Germinal center (tissue), 1 donor: ENCODE measurements at places on chromosomes 7 and 10.

DNA sequence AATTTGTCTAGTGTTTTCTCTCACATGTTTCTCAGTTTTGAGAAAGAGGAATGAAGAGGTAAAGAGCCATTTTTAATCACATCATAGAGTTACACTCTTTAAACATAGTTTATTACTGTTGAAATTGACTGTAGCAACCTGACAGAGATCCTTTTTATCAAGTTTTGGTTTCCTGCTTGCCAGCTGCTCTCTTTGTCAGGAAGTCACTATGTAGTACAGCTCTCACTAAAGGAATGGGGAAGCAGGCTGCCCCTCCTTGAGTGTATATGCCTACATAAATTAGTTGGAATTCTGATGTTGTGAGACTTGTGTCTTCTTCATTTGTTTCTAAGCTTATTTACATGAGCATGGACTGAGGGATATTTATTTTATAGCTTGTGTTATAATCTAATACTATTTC lies 1274.0 kb upstream of the CELF2 start:
- DNase-seq = no peak

DNA sequence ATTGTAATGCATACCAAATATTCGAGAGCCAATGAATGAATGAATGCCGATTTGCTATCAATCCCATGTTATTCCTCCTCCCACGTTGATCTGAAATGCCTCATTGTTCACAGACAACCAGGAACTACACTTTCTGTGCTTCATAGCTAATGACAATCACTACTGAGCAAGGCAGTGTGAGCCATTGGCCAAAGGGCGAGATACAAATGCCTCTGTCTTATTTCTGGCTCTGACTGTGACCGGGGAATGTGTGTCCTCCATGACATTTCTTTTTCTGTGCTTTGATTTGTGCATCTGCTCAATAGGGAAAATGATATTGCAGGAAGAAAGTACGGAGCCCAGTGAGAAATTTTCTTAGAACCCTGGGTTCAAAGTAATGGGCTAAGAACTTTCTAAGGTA lies 217.1 kb downstream of the CXCL12 start:
- no peak for DNase-seq

DNA sequence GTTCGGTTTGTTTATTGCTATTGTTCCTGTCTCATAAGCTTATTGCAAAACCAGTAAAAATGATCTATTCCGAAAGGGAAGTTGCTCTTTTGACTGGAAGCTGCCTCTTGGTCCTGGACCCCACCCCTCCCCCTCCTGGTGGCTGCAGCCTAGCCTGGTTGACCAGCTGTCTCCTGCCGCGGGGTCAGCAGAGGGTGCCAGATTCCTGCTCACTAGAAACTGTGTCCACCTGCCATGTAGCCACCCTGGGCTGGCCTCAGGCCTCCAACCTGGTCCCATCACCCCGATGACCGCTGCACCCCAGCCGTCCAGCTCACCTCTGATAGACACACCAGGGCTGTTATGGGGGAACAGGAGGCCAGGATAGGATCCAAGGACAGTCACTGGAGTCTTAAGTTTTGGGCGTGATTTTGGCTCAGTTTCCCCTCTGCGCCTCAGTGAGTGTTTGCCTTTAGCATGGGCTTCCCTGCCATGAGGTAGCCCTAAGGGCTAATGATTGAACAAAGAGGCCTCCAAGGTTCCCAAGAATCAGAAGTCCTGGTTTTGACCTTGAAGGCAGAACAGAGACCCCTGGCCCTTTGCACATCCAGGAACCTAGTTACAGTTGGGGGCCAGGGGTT lies 32.9 kb upstream of the SLF2 start:
- no peak for DNase-seq

DNA sequence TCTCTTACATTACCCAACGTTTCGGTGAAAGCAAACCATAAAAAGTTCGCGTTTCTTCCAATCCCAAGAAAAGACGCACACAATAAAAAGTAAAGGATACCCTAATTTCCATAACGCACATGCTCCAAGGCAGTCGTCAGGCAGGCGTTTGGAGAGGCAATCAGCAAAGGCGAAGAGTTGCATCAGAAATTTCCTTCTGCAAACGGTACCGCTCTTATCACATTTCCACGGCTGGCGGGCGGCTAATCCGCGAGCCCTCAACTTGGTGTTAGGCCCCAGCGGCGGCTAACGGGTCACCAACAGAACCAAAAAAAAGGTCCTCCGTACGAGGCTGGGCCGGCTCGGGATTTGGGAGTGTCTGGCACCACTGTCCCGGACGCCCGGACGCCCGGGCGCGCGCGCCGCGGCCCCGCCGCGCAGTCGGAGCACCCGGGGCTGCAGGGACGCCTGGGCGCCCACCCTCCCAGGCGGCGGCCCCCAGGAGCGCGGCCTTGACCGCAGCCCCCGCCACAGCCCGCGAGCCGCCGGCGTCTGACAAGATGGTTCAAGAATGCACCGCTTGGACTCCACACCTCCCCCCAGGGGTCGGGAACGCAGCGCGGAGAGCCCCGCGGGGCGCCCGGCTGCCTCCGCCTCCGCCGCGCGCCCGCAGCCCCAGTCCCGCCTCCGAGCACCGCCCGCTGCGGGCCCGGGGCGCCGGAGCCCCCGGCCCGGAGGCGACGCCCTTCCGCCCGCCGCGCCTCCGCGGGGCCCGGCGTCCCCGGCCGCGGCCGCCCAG lies 9.8 kb upstream of the GRB10 start:
- DNase-seq = no peak

- no peak for DNase-seq
Observed at GRCh38 chr10:101400585-101400984, 46.6 kb downstream of the BTRC start.

- no peak for DNase-seq
Observed at GRCh38 chr7:99011706-99012404, 132.1 kb downstream of the SMURF1 start.

DNA sequence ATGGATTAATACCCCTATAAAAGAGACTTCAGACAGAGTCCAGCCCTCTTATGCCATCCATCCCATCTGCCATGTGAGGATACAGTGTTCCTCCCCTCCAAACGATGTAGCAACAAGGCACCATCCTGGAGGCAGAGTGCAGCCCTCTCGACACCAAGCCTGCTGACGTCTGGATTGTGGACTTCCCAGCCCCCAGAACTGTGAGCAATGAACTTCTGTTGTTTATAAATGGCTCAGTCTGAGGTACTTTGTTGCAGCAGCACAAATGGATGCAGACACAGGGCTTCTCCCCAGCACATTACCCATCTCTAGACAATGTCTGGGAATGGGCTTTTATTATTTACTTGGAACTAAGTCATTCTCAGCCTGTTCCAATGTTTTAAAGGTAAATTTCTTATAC lies 195.6 kb downstream of the WDR37 start:
- no peak for DNase-seq

DNA sequence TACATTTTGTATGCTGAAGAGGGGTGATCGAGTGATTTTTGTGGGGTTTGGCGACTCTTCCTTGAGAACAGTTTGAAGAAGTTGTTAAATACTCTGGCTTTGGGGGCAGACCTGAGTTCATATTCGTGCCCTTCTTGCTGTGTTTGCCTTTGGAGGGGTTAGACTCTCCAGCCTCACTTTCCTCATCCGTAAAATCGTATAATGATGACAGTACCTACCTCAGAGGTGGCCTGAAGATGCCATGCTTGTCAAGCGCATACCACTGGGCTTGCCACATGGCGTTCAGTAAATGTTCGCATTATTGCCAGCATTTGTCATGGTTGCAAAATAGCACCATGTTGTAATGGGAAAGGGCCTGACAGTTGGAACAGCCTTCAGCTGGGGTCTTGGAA lies 1.3 kb downstream of the STK17A start:
- peak; percentile 10 for DNase-seq

GRCh38 chr7:148303295-148304082 lies 287.1 kb upstream of the C7orf33 start:
- DNase-seq = no peak

- no peak for DNase-seq
Observed at GRCh38 chr10:3090914-3091787, 23.8 kb downstream of the PFKP start.

DNA sequence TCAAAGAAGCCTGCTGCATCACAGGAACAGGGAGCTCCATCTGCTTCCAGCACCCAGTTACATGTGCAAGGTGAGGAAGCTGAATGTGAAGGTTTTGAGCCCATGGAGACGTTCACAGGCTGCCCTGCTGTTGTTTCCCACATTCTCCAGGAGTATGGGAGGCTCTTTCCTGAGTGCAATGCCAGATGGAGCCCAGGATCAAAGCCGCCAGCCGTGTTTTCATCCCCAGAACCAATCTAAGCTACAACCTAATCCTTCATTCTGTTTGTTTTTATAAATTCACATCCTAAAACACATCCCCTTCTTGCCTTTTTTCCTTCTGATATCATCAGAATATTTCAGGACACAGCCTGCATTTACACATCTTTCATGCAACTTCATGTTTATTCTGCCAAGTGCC lies 98.9 kb upstream of the PRR15 start:
- no peak for DNase-seq
